Heart left ventricle (tissue), 16 donors: ENCODE measurements at places on chromosomes 3 and 15. TPM values are rescaled to one million over a fixed set of nuclear protein-coding genes. Genes with fewer than 3 reads are reported as not detected.

DNA sequence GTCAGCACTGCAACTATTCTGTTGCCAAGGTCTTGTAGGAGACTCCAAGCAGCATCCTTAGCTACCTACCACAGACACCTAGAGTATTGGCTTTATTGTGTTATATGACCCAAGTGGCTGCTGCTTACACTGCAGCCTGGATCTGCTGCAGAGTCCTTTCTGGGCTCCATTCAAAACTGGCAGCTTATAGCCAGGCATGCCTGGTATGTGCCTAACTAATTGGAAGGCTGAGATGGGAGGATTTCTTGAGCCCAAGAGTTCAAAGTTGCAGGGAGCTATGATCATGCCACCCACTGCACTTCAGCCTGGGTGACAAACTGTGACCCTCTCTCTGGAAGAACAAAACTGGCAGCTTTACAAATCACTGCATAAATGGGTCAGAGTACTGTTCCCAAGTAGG lies 8.6 kb downstream of the NDUFB4 start:
- no peak for DNase-seq

DNA sequence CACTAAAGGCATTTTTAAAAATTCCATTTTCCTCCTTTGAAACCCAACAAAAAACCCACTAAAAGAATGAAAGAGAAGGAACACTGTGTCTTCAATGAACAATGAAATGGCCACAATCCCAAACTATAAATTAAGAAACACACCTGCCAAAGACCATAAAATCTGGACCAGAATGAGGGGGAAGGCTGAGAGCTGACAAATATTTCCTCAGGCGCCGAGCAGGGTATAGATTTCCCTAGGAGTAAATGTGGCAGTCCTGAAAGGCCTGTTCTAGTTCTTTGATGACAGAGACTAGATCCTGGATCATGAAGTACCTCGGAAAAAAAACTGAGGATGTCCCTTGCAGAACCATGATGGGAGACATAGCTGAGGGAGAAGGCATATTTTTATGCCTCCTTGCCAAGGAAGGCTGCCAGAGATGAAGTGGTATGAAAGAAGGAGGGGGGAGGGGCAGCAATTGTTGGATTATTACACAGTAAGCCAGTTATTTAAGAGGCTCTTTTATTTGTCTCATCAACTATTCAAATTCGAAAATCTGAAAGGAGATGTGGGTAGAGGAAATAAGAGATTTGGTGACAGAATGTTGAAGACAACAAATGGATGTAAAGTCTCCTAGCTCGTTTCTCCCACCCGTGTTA lies 275.3 kb upstream of the GOLGA6L4 start:
- no peak for DNase-seq

- no peak for DNase-seq
Observed at GRCh38 chr3:141845407-141846049, 30.9 kb upstream of the ATP1B3 start.

GRCh38 chr3:142366434-142366833 lies 81.4 kb downstream of the XRN1 start:
- no peak for DNase-seq

GRCh38 chr3:156668073-156668763 lies 6.2 kb upstream of the TIPARP start:
- no peak for DNase-seq

- no peak for DNase-seq
Observed at GRCh38 chr3:186722457-186722856, 5.3 kb downstream of the KNG1 start.

DNA sequence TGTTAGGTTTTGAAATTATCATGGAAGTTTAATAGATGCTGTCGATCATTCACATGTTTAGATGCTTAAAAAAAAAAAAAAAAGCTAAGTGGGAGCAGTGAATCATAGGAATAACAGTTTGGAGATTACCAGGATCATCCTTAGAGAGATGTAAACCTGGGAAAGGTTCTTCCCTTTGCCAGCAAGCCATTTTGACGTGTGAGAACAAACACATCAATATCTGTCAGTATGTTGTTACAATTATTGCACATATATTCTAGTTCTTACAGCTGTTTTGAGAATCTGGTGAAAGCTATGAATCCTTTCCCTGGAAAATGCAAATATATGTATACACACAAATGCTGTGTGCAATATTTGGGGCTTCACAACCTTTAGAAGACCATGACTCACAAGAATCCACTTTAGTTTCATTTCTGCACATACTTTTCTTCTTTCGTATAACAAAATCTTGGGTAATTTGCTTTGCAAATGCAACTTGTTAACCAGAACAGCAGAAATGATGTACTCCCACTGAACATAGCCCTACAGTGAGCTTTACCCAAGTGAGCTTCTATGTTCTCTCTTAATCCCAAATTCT lies 12.0 kb downstream of the NFKBIZ start:
- no peak for DNase-seq

GRCh38 chr15:88334436-88334835 lies 77.9 kb upstream of the NTRK3 start:
- DNase-seq: no peak

GRCh38 chr3:122993124-122993978 lies 34.2 kb downstream of the SEMA5B start:
- DNase-seq: no peak

- DNase-seq: no peak
Observed at GRCh38 chr3:44992555-44993470, 16.8 kb downstream of the EXOSC7 start.

DNA sequence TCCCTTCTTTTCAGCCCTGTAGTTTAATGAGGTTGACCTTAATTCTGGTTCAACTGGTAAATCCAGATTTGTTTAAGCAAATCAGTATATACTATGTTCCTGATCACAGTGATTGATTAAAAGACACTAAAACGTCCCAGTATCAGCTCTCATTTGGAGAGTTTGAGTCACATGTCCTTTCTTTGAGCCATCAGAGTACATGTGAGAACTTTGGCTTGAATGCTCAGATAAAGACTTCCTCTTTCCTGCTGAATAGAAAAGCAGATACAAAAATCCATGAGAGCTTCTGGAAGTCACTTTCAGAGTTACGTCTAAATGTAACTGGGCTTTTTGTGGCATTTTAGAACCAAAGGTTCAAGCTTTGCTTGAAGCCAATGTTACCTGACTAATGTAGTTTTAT lies 341.8 kb upstream of the SATB1 start:
- DNase-seq: no peak

DNA sequence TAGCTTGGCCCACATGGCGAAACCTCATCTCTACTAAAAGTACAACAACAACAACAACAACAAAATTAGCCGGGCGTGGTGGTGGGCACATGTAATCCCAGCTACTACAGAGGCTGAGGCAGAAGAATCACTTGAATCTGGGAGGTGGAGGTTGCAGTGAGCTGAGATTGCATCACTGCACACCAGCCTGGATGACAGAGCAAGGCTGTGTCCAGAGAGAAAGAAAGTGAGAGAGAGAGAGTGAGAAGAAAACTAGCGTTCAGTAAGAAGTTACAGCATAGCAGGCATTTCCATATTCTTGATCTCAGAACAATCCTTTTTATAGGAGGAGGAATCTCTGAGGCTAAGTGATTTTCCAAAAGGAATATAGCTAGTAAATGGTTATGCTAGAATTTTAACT lies 1076.1 kb downstream of the AGBL1 start:
- DNase-seq: no peak

DNA sequence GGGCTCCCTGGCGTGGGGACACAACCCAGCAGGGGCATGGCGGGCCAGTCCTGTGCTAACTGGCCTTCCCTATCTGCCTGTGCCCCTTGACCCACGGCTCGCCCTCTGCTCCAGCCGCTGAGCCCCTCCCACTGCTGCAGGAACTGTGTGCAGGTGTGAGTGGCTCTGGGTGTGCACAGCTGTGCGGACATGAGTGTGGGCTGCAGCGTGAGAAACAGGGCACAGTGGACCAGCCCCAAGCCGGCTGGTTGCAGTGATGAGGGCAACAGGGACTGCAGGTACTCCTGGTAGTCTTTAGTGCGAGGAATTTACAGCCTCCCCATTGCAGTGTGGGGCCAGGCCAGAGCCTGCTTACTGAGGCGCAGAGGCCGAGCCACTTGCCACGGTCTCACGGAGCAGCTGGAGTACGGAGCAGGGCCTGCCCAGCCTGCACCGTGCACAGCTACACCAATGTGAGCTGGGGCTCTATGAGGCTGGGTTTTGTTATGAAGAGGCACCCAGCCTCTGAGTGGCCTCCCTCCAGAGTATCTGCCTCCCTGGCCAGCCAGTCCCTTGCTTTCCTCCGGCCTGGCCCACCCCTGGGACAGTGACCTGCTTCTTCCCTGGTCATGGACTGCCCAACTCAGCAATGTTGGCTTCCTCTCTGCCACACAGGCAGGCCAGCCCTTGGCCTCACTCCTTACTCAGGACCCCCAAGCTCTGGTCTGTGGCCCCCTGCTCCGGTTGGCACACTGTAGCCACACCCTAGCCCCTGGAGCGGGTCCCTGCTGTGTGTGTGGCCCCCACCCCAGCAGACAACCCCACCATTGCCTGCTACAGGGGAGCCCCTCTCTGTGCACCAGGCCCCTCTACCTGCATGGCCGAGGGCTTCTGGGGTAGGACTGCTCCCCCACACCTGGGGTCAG lies 47.8 kb downstream of the PLXNA1 start:
- DNase-seq: peak; percentile 46

GRCh38 chr15:80175436-80175835 lies 22.6 kb downstream of the FAH start:
- DNase-seq: no peak

DNA sequence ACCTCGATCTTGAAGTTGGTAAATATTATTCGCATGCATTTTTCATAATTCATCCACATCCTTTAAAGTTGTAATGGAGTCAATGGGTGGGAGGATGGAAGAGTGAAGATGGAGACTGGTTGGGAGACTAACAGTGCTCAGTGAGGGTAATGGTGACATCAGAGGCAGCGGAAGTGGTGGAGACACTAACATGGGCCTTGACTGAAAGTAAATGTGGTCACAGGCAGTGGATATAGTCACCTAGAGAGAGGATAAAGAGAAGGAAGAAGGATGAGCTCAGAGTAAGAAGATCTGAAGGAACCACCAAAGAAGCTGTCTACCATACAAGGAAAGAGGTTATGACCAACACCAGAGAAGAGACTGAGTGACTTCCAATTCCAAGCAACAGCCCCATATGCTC lies 281.6 kb upstream of the STT3B start:
- no peak for DNase-seq

DNA sequence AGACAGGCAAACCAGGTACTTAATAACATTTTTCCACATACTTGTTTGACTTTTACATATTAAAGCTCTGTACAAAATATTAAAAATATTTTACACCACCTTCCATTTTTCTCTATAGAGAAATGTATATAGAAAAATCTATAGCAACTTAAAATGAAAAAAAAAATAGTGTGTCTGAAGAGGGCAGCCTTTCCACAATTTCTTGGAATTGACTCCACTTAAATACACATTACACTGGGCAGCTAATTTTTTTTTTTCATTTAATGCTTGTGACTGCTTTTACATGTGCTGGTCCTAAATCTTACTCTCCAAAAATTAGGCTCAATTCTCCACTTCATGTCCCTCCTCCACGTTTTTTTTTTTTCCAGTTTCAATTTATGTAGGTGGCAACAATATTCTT lies 427.0 kb upstream of the RBMS3 start:
- no peak for DNase-seq

DNA sequence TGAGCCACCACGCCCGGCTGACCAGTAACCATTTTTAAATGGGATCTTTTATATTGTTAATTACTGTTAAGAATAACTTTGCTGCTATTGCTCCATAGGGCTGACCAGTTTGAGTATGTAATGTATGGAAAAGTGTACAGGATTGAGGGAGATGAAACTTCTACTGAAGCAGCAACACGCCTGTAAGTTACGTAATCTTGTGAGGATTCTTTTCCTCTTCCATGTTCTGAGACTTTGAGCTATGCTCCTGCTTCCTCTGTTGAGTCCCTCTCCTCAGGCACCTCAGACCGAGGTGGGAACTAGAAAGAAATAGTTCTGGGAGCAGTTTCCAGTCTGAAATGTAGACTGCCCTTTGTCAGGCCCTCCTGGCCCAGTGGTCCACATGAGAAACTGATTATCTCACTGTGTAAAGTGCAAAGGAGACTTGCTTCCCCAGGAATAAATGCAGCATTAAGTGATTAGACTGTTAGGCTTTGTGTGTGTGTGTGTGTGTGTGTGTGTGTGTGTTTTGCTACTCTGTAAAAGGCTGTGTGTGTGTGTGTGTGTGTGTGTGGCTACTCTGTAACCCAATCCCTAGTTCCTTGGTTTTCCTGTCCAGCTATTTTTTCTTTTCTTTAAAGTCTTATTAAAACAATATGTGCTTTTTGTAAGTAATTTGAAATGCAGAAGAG lies 5.2 kb downstream of the POLR2H start:
- DNase-seq: no peak

GRCh38 chr3:9815986-9816385 lies 5.9 kb downstream of the TTLL3 start:
- DNase-seq: no peak

DNA sequence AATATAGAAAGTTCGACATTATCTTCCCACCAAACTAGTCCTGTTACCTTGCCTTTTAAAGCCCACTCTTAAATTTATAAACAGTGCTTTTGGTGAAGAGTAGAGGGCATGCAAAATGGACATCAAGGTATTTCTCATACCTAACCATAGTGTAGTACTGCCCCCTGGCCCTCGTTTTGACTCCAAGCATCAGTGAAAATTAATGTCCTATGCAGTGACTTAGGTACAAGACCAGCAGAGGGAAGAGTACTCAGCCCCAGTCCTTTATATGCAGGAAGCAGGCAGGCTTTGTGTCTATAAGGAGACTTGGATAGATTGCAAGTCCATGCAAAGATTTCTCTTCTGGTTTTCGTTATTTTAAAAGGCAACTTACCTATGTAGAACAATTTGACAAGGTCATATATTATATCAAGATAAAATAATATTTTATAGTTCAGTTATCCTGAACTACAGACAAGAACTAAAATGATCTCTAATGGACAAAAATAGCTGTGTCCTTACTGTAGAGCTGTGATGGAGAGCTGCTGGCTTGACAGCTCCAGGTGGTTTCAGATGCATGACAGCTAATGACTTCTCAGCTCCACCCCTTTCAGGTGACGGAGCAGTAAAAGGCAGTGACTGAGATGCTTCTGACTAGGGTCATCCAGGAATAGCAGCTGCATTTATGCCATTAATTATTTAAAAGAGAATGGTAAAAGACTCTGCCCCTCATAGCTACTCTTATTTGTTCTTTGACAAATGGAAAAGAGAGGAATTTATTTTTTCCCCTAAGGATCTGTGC lies 646.1 kb downstream of the SQOR start:
- DNase-seq: no peak

- no peak for DNase-seq
Observed at GRCh38 chr15:60520013-60520824, 41.3 kb upstream of the ICE2 start.

HTR3E gene
- not detected for total RNA-seq

CD200R1 gene
- 4.1 TPM for total RNA-seq

GOLIM4 gene
- 66.3 TPM for total RNA-seq

AADACL2 gene
- not detected for total RNA-seq

CHRD gene
- 4.5 TPM for total RNA-seq

LMAN1L gene
- total RNA-seq: 5.3 TPM

COPG1 gene
- total RNA-seq: 101 TPM

SAMMSON gene
- not detected for total RNA-seq

ATP8B4 gene
- 9.7 TPM for total RNA-seq

LRRN1 gene
- total RNA-seq: 3.0 TPM

B4GALT4 gene
- 10.6 TPM for total RNA-seq
